T-cell (primary cell): ENCODE measurements at places on chromosomes 5 and 9.

GRCh38 chr9:113892861-113893491 lies 16.9 kb downstream of the ZNF618 start:
- DNase-seq: no peak

GRCh38 chr9:136336156-136336870 lies 9.0 kb downstream of the GPSM1 start:
- DNase-seq: no peak

GRCh38 chr5:59673438-59674058 lies 220.0 kb downstream of the PDE4D start:
- DNase-seq: no peak

GRCh38 chr9:34211395-34211794 lies 32.6 kb downstream of the UBAP1 start:
- no peak for DNase-seq

GRCh38 chr5:10913841-10914240 lies 152.8 kb upstream of the DAP start:
- no peak for DNase-seq

DNA sequence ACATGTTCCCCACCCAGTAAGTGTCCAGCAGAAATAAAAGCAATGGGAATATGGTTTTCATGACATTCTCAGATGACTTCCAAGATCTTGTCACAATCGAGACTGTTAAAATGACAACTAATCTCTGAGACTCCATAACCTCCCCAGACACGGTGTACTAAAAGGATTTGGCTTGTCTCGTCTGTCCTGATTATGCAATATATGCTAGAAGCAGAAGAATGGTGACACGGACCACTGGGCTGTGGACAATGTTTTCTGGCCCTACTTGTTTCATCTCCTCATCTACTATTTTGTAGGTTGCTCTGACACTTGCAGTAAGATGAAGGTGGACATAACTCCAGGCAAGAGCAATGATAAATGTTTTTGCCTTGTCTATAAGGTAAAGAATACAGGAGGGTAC lies 56.6 kb downstream of the BNC2 start:
- no peak for DNase-seq

- DNase-seq: no peak
Observed at GRCh38 chr5:89147031-89147430, 264.0 kb upstream of the MEF2C start.
